ENCODE measurements at places on chromosomes 5 and 9.
A peak's percentile ranks its signal among the peaks of the same experiment; 100 is the strongest.

- DNase-seq = peak; percentile 17
These were observed 78.6 kb downstream of the GOLM1 start for GRCh38 chr9:86020731-86021130.

GRCh38 chr5:172556971-172557461 lies 84.0 kb upstream of the NEURL1B start:
- peak; percentile 59 for DNase-seq

- DNase-seq = no peak
These were observed 215.5 kb downstream of the FANCC start for GRCh38 chr9:95102001-95102433.

GRCh38 chr9:87256973-87257372 lies 240.7 kb upstream of the DAPK1 start:
- DNase-seq = no peak

GRCh38 chr9:135183528-135184180 lies 96.2 kb downstream of the OLFM1 start:
- DNase-seq = no peak

GRCh38 chr5:172549696-172550095 lies 91.4 kb upstream of the NEURL1B start:
- no peak for DNase-seq

DNA sequence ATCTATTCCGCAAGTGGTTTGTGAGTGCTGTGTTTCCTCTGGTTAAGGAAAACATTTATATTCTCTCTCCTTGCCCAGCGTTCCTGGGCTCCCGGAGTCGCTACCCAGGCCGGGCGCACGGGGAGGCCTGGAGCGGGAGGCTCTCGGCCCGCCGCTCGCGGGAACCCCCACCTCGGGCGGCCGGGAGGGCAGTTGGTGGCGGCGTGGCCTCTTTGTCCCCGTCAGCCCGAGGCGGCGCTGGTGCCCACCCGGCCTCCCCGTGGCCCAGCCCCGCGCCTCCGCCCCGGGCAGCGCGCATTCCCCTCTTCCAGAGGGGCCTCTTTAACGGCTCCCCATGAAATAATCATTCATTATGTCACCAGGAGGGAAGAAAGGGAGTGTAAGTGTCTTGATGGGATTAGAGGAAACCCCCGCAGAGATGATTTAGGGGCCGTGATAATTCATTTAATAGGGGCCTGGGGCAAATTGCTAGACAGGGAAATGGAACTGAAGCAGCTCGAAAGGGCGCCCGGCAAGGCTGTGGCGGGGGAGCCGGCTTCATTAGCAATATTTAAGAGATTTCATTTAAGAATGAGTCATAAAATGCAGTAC lies 181.9 kb upstream of the TBCA start:
- no peak for DNase-seq

GRCh38 chr5:64333886-64334285 lies 168.2 kb downstream of the RNF180 start:
- DNase-seq = no peak

DNA sequence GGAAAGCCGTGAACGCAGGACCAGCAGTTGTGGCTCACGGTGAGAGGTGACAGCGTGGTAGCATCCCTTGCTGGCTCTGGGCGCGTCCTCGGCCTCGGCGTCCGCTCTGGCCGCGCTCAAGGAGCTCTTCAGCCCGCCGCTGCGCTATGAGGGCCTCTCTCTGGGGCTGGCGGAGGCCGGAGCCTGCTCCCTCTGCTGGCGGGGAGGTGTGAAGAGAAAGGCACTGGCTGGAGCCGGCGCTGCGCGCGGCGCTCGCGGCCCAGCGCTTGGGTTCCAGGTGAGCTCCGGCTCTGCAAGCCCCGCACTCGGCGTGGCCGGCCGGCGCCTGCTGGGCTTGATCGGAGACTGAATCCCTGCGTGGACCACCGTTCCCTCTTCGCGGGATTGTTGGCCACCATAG lies 705.6 kb downstream of the SEMA5A start:
- DNase-seq = no peak

DNA sequence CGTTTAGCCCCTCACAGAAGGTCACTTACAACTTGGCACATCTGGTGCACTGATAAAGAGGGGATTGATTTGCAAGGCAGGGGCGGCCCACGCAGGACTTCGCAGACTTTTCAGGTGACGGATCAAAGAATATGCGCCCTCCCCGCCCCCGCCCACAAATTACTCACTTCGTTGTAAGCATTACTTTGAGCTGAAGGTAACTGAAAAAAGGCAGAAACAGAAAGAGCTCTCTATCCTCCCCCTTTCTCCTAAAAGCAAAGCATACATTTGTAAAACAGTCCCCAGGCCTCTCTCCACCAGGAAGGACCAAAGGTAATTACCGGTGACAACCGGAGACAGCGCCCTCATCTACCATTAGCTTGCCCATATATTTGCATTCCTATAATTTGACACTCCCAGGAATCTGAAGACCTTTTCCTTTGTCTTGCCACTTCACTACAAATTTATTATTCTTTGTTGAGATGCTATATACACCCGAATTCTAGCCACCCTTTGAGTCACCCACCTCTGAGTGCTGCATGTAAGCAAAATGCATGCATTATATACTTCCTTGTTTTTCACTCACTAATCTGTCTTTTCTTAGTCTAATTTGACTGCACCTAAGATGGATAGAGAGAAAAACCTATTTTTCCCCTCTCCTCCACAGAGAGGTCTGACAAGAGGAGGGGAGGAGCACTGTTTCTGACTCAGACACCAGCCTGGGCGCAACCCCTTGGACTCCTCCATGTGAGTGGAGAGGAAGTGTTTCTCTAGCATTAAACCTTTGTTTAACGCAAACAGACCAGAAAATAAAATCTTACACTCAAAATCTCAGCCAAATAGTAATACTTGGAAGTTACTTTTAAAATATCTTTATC lies 74.7 kb upstream of the SPIN1 start:
- no peak for DNase-seq

- DNase-seq = no peak
These were observed 57.4 kb upstream of the ANGPTL2 start for GRCh38 chr9:127179633-127180441.

- no peak for DNase-seq
These were observed 173.7 kb downstream of the PHF2 start for GRCh38 chr9:93750045-93750444.

DNA sequence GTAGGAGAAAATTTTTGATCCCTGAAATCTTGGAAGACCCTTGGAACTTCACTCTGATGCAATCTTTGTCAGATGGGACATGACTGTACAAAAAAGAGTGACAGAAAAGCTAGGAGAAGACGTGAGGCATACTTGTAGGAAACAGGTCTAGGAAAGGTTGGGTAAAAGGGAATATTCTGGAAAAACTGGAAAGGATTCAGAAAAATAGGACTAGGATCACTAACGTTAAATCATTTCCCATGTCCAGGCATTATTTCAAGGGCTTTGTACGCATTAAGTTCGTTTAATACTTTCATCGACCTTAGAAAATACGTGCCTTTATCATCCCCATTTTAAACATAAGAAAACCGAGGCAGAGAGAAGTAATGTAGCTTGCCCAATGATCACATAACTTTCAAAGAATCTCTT lies 2.9 kb downstream of the ALDH1A1 start:
- no peak for DNase-seq

GRCh38 chr9:3855929-3856328 lies 330.1 kb upstream of the RFX3 start:
- DNase-seq = no peak

DNA sequence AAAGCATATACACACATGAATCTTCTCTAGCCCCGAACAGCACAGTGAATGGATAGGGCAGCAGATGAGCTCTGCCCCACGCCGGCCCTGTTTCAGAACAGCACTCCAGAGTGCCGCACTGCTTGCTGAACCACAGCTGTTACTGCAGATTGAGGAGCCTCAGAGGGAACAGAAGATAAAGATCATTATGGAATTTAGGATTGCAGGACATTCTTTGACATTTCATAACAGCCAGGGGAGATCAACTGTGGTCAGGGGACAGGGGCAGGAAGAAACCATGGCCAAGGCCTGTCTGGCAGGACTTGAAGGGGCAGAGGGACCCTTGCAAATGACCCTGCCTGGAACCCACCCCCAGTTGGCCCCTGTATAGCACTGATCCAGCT lies 20.6 kb downstream of the IRF1 start:
- no peak for DNase-seq

DNA sequence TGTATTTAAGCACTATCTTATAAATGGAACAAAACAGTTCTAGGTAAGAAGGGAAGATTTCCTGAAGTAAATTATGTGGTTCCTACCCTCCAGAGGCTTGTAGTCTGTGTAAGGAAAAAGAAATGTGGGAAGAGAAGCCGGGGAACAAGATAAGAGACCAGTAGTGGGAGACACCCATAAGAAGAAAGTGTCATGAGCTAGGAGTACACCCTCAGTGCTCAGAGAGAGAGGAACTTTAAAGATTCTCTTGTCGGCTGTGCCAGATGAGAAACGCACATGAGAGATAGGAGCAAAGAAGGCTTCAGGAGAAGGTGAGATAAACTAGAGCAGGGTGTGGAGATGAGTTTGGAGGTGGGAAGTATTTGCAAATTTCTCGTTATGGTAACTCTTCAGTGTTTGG lies 18.1 kb downstream of the SLC36A1 start:
- no peak for DNase-seq

DNA sequence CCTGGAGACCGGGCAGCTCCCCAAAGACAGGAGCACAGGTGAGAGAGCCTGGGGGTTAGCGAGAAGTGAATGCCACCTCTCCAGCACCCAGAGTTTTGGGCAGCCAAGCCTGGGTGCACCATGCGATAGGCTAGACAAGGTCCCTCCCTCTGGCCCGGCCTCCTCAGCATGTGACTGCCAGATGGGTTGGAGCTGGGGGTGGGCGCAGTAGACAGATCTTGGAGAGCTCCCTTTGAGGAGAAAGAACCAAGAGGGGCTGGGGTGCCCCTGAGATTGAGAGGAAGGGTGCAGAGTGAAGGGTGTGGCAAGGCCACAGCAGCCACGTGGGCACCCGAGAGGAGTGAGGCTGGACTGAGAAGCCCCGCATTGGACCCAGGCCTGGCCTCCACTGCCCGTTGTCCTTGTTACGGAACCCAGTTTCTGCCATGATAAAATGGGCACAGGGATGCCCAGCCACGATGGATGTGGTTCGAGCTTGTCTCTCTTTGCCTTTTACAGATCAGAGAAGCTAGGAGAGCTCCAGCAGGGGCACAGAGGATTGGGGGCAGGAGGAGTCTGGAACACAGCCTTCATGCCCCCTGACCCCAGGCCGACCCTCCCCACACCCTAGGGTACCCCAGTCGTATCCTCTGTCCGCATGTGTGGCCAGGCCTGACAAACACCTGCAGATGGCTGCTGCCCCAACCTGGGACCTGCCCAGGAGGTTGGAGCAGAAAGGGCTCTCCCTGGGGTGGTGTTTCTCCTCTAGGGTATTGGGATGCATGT lies 1.4 kb downstream of the TMEM141 start:
- no peak for DNase-seq

- no peak for DNase-seq
These were observed 104.3 kb downstream of the GRIA1 start for GRCh38 chr5:153594785-153595184.

DNA sequence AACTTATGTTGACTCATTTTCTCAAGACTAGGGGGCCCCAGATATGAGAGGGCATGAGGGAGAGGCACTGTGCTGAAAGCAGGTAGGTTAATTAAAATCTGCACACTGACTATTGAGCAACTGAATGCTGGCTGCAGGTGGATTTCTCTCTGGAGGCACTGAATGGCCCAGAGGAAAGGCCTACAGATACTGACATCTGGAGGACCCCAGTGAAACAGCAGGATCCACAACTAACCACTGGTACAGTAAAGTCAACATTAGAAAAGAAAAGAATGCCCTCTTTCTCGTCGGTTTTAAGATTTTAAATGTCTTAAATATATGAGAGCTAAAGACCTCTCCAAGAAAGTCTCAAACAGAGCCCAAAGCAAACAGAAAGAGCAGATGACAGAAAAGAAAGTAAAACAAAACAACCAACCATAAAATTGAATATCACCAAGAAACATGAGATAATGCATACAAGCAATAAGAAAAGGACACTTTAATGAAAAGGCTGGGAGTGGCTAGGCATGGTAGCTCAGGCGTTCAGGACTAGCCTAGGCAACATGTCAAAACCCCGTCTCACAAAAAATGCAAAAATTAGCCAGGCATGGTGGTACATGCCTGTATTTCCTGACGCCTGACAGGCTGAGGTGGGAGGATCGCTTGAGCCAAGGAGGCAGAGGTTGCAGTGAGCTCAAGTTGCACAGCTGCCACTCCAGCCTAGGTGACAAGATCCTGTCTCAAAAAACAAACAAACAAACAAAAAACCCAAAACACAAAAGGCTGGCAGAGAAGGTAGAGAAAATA lies 43.3 kb downstream of the PUM3 start:
- peak; percentile 69 for DNase-seq

- DNase-seq = no peak
These were observed 86.0 kb upstream of the NR5A1 start for GRCh38 chr9:124593200-124593599.

GRCh38 chr5:10138395-10139057 lies 111.2 kb downstream of the ATPSCKMT start:
- DNase-seq = peak; percentile 19

GRCh38 chr9:94817291-94818177 lies 91.0 kb downstream of the AOPEP start:
- no peak for DNase-seq

- no peak for DNase-seq
These were observed 95.8 kb downstream of the BRINP1 start for GRCh38 chr9:119273325-119273904.

All from fibroblast of the aortic adventitia (primary cell).